Activated effector memory CD4-positive, alpha-beta T cell treated with Interleukin-2 at 50 U/mL for 16 hours (primary cell): ENCODE measurements at places on chromosomes 7 and 10.

DNA sequence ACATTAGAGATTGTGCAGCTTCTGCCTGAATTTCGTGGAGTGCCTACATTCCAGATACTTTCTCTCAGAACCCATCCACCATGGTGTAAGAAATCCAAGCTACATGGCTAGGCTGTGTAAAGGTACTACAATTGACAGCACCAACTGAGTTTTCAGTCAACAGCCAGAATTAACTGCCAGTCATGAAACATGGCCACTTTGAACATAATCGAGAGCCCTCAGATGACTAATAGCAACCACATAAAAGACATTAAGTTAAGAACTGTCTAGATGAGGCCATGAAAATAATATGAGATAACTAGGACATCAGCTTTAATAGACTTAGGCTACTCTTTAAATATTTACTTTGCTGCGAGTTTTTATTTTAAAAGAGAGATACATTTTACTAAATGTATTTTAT, 1106.8 kb upstream of the LRRTM3 start:
- DNase-seq = no peak

DNA sequence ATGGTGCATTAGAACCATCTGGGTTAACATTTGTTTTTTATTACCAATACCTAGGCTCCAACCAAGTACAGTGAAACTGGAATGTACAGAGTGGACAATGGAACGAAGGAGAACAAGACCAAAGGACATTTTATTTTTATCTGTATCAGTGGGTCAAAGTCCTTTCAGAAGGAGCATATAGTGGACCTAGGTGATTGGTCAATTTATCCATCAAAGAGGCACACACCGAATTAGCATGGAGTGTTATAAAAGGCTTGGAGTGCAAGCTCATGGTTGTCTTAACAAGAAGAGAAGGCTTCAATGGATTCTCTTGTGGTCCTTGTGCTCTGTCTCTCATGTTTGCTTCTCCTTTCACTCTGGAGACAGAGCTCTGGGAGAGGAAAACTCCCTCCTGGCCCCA, at the start of gene CYP2C9:
TSS of gene CYP2C9 (plus strand) at position 276 of the 400 bp plus-strand sequence. CDS start at position 301, 25 bp downstream.
- DNase-seq = no peak

DNA sequence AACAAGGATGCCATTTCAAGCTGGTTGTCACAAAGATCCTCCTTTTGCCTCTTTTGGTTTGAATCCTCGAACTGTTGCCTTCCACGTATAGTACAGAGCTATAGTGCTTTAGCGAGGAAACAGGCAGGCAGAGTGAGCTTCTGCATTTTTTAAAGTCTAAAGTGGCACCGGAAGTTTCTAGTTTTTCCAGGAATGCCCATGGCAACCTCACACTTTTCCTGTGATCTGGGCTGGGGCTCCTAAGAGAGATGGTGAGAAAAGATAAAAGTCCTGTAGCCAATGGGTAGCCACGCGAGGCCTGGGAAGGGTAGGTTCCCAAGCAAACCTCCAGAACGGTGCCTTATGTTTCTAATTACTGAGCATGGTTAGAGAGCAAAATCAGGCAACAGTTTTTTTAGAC, 76.7 kb downstream of the CALD1 start:
- no peak for DNase-seq

- DNase-seq = no peak
Measured at GRCh38 chr10:49112098-49112497, 3.2 kb downstream of the VSTM4 start.

- no peak for DNase-seq
Measured at GRCh38 chr10:117253908-117254307, 13.0 kb downstream of the SLC18A2 start.

DNA sequence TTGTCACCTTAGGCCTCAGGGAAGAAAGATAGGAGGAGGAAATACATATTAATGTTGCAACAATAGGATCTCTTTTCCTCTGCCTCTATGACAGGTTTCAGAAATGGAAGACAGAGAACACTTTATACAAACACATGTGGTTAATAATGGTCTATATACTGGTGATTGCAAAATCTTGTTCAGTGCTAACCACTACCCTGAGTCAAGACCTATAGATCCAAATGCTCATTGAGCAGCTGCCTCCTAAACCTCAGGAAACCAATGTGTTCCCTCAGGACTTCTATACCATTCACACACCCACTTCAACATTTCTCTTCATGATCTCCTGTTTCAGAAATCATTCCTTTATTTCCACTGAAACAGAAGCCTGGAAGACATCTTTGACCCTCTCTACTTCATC, 32.5 kb upstream of the VWDE start:
- DNase-seq = no peak

DNA sequence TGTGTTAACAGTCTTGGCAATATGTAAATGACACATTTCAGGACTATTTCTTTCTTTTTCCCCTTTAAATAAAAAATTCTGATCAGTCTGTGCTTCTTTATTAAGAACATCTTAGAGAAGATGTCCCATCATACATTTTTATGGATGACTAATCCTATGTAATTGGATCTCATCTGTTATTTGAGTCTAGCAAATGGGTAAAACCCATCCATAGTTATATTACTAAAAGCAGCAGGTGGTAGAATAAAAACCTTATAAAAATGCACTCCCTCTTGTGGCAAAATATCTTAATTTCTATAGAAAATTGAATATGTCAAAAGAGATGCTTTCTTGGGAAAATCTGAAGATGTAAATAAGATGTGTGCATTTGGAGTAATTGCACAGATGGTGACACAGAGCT, 35.3 kb downstream of the TRRAP start:
- DNase-seq = no peak

- DNase-seq = no peak
Measured at GRCh38 chr10:62437696-62438095, 63.5 kb downstream of the ZNF365 start.

DNA sequence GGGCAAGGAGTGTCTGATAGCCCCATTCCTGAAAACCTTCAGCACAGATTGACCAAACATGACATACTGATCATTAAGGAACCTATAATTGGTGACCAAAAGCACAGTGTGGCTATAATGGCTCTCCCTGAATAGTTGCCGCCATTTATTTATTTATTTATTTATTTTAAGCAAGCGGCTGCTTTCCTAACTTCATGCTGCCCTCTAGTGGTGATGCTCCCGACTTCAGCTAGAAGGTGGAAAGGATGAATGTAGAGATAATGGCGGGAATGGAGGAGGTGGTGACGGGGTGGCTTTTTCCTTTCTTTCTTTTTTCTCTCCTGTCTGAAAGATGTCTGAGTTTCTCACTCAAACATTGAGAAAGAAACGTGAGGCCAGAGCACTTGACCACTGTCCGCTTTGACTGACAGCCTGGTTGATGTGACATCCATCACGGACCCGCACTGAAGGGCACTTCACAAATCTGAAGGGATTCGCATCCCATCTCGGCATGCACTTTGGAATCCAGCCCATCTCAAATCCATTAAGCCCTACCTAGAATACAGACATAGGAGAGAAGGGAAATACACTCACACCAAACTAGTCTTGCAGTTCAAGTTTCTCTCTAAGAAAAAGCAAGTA, 1090.1 kb downstream of the KCNMA1 start:
- no peak for DNase-seq

DNA sequence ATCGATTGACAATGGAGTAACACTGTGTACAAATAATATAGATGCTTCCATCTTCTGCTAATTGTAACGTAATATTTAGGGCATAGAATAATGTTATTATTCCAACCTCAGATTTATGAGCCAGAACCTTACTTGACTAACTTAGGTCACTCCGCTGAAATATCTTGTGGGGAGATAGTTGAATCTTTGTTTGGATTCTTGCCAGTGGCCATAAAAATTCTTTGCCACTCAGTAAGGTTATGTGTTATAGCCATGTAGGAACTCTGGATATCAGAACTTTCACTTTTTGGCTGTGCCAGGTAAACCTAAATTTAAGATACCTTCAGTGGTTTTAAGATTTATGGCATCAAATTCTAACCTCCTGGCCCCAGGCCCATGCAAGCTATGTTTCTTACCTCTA, 197.6 kb downstream of the WDR11 start:
- DNase-seq = no peak

DNA sequence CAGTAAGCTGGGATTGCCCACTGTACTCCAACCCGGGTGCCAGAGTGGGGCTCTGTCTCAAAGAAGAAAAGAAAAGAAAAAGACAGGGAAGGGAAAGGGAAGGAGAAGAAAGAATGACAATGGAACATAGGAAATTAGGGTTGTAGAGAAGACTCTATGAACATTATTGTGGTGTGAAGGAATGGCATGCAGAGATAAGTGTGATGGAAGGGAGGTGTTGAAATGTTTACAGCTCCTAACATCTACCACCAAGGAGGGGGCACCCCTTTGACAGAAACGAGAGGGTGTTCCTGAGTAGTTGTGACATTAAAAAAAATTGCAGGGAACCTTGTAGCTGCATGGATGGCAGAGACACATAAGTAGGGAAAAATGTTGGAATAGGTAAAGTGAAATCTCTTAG, 27.5 kb downstream of the AUTS2 start:
- DNase-seq = no peak

DNA sequence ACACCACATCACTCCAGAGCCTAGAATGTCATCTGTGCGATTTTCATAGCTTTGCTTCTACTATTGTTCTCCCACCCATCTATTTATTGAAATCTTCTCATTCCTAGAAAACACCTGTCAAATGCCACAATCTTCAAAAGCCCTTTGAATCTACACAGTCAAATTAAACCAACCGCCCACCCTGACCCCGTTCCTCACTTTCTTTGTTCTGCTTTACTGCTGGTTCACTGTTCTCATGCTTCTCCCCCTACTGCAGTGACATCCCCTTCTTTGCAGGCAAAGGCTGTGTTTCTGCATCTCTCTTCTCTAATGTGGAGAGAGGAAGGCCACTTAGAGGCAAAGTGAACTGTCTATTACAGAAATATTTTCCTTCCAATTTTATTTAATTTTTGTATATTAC, 152.4 kb upstream of the NEBL start:
- no peak for DNase-seq

- DNase-seq = no peak
Measured at GRCh38 chr7:149140831-149141230, 6.4 kb upstream of the ZNF398 start.

- DNase-seq = no peak
Measured at GRCh38 chr7:98877692-98878364, 504 bp upstream of the TRRAP start.

GRCh38 chr7:138377306-138377705, 82.8 kb upstream of the TRIM24 start:
- no peak for DNase-seq

DNA sequence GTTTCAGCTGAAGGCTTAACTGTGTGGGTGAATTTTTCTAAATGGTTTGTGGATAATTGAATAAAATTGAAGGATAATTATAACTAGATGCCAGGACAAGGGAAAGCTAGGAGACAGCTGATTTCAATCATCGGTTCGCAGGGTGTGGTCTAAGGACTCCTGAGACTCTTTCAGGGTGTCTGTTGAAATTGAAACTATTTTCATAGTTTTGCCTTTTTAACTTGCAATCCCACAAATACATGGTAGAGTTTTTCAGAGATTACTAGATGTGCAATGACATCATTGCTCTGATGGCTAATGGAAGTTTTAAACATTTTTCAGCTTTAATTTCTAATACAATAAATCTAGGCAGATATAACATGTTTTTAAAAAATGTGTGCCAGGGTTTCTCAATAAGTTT, 18.5 kb downstream of the TRUB1 start:
- no peak for DNase-seq

- DNase-seq = no peak
Measured at GRCh38 chr7:151920488-151920887, 35.8 kb upstream of the GALNTL5 start.

- no peak for DNase-seq
Measured at GRCh38 chr7:29116361-29117200, 29.8 kb downstream of the CPVL start.

DNA sequence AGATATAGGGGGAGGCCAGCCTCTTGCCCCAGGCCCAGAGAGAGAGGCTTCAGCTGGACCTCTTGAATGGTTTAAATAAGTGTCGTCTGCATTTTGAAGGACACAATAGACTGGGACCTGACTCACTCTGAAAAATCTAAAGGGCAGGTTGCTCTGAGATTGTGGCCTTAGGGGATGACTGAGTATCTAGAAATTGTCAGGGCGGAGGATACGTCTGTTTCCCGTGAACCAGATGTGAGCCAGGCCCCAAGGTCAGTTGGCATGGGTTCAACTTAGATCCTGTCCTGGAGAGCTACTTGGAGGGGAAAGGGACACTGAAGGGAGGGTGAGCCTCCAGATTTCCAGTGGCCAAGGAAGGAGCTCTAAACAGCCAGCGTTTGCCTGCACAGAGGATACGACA, 110.2 kb downstream of the CHN2 start:
- no peak for DNase-seq

GRCh38 chr7:277228-277627, 12.7 kb upstream of the FOXL3 start:
- DNase-seq = no peak

DNA sequence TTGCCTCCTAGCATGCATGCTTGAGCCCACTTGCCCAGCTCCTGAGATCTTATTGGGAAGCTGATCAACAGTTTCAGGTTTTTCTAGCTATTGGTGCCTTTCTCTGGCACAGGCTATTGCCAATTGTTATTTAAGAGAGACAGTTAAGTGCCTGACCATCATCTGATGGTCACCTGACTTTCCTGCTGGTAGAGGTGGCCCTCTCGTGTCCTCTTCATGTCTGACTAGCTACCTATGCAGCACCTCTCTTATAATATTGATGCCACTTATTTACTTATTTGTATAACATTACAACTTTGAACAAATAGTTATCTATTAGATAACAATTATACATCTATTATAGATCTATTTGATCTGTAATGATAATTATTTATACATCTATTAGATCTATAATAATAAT, 205.9 kb upstream of the SEMA3D start:
- DNase-seq = no peak

DNA sequence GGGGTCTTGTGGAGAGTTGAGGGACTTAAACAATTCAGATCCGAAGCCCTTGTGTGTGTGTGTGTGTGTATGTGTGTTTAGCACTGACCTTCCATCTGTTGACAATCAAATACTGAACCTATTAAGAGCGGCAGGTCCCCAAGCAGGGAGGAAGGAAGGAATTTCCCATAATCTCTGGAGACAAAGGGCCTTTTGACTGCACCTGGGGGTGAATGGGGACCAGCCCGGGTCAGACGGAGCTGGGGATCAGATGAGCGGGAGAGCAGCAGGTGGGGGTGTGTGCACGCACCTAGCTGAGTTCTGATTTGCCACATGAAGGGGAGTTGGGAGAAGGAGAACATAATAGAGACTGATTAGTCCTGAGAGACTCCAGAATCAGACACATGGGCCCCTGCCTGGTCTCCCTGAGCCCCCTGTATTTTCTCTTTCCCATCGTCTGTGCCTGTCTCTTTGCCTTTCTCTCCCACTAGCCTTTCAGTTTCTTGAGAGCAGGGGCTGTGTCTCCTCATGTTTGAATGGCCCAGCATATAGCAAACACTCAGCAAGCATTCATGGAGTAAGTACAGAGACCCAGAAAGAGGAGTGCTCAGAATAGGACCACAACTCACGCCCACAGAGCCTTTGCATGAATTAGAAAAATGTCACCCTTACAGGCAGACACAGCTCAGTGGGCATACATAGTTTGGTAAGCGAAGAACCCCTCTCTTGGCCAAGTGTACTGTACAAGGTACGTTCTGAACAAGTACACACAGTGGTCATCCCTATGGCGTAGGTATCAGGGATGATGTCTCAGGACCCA, 288.3 kb upstream of the HABP2 start:
- DNase-seq = no peak
